ENCODE measurements at places on chromosomes 4 and X. TPM values are rescaled to one million over a fixed set of nuclear protein-coding genes. Genes with fewer than 3 reads are reported as not detected.

DNA sequence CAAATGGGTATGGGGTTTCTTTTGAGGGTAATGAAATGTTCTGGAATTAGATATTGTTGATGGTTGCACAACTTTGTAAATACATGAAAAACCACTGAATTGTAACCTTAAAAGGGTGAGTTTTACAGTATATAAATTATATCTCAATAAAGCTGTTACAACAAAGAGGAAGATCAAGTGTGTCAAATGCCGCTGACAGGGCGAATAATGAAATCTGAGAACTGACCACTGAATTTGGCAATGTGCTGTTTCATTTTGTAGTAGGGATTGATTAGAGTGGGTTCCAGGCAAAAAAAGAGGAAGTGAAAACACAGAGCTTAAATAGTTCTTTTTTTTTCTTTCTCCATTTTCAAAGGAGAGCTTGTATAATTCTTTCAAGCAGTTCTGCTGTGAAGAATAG is 161.1 kb upstream of the NAP1L5 start:
- H3K27me3 ChIP-seq = no peaks in the 10 kb centered on the region
- DNase-seq = no peak
- H3K27ac ChIP-seq = no peak overlapping the region
- no peak overlapping the region for H3K4me3 ChIP-seq
- H3K36me3 ChIP-seq = no peaks in the 10 kb centered on the region

- no peaks in the 10 kb centered on the region for H3K36me3 ChIP-seq
- no peaks in the 10 kb centered on the region for H3K27me3 ChIP-seq
Observed at GRCh38 chrX:141638550-141638949, 49.0 kb downstream of the SPANXA2 start.

S100P gene
- total RNA-seq = not detected

SHROOM3 gene
- 50.9 TPM for total RNA-seq

GRCh38 chr4:20640989-20641388 is 59.3 kb upstream of the PACRGL start:
- H3K36me3 ChIP-seq = no peaks in the 10 kb centered on the region
- H3K27ac ChIP-seq = no peak overlapping the region
- H3K27me3 ChIP-seq = no peaks in the 10 kb centered on the region
- H3K4me3 ChIP-seq = no peak overlapping the region

MXD4 gene
- total RNA-seq = 92.3 TPM

- no peak overlapping the region for H3K4me3 ChIP-seq
- no peaks in the 10 kb centered on the region for H3K27me3 ChIP-seq
- peaks cover 50% of the 10 kb centered on the region for H3K4me1 ChIP-seq
Observed at GRCh38 chr4:108884596-108884995, 121.7 kb upstream of the ETNPPL start.

CT55 gene
- total RNA-seq = not detected

ANOS1 gene
- total RNA-seq = 15.3 TPM

MND1 gene
- total RNA-seq = 1.0 TPM

HDX gene
- 8.9 TPM for total RNA-seq

ZCCHC18 gene
- 2.1 TPM for total RNA-seq

- H3K4me3 ChIP-seq = no peak overlapping the region
- no peaks in the 10 kb centered on the region for H3K4me1 ChIP-seq
- DNase-seq = no peak
- no peak overlapping the region for H3K27ac ChIP-seq
Observed at GRCh38 chrX:42385730-42386129, 392.2 kb downstream of the PPP1R2C start.

GRCh38 chr4:185222598-185222997 is 13.2 kb downstream of the SNX25 start:
- H3K27ac ChIP-seq = peak overlapping the region; percentile 35
- no peak overlapping the region for H3K4me3 ChIP-seq
- no peaks in the 10 kb centered on the region for H3K27me3 ChIP-seq
- peak; percentile 87 for DNase-seq
- no peaks in the 10 kb centered on the region for H3K36me3 ChIP-seq
- peaks cover 21% of the 10 kb centered on the region for H3K4me1 ChIP-seq

GRCh38 chr4:125433453-125433852 is 118.7 kb downstream of the FAT4 start:
- H3K4me1 ChIP-seq = peaks cover 3% of the 10 kb centered on the region
- no peaks in the 10 kb centered on the region for H3K27me3 ChIP-seq
- peak overlapping the region; percentile 31 for H3K27ac ChIP-seq
- H3K36me3 ChIP-seq = no peaks in the 10 kb centered on the region
- peak; percentile 94 for DNase-seq

GRCh38 chr4:68499021-68499420 is 51.8 kb downstream of the TMPRSS11E start:
- H3K27me3 ChIP-seq = no peaks in the 10 kb centered on the region
- H3K4me3 ChIP-seq = no peak overlapping the region
- no peaks in the 10 kb centered on the region for H3K4me1 ChIP-seq
- H3K36me3 ChIP-seq = no peaks in the 10 kb centered on the region
- DNase-seq = no peak

- no peak overlapping the region for H3K4me3 ChIP-seq
- H3K4me1 ChIP-seq = peaks cover 4% of the 10 kb centered on the region
- DNase-seq = peak; percentile 4
- no peaks in the 10 kb centered on the region for H3K27me3 ChIP-seq
- peaks cover 8% of the 10 kb centered on the region for H3K36me3 ChIP-seq
Observed at GRCh38 chr4:82467471-82467870, 37.1 kb downstream of the ENOPH1 start.

GRCh38 chr4:54924891-54925290 is 200.5 kb downstream of the KDR start:
- no peak overlapping the region for H3K4me3 ChIP-seq
- H3K4me1 ChIP-seq = peaks cover 8% of the 10 kb centered on the region
- no peaks in the 10 kb centered on the region for H3K27me3 ChIP-seq
- DNase-seq = no peak
- no peak overlapping the region for H3K27ac ChIP-seq

NLRP2B gene
- total RNA-seq = not detected

GRCh38 chrX:132714913-132715312 is 226.1 kb upstream of the MBNL3 start:
- H3K4me1 ChIP-seq = no peaks in the 10 kb centered on the region
- H3K4me3 ChIP-seq = no peak overlapping the region
- no peak for DNase-seq
- H3K36me3 ChIP-seq = no peaks in the 10 kb centered on the region
- no peaks in the 10 kb centered on the region for H3K27me3 ChIP-seq

GYG2 gene
- 16.3 TPM for total RNA-seq

- no peak overlapping the region for H3K4me3 ChIP-seq
- no peaks in the 10 kb centered on the region for H3K36me3 ChIP-seq
- H3K4me1 ChIP-seq = peaks cover 12% of the 10 kb centered on the region
- H3K27ac ChIP-seq = peak overlapping the region; percentile 56
- peak; percentile 61 for DNase-seq
Observed at GRCh38 chr4:85780664-85781063, 305.7 kb downstream of the ARHGAP24 start.

GRCh38 chr4:1384675-1385372 is 21.4 kb downstream of the NKX1-1 start:
- no peak overlapping the region for H3K4me3 ChIP-seq
- DNase-seq = no peak
- no peaks in the 10 kb centered on the region for H3K4me1 ChIP-seq
- no peaks in the 10 kb centered on the region for H3K27me3 ChIP-seq
- H3K36me3 ChIP-seq = no peaks in the 10 kb centered on the region

DNA sequence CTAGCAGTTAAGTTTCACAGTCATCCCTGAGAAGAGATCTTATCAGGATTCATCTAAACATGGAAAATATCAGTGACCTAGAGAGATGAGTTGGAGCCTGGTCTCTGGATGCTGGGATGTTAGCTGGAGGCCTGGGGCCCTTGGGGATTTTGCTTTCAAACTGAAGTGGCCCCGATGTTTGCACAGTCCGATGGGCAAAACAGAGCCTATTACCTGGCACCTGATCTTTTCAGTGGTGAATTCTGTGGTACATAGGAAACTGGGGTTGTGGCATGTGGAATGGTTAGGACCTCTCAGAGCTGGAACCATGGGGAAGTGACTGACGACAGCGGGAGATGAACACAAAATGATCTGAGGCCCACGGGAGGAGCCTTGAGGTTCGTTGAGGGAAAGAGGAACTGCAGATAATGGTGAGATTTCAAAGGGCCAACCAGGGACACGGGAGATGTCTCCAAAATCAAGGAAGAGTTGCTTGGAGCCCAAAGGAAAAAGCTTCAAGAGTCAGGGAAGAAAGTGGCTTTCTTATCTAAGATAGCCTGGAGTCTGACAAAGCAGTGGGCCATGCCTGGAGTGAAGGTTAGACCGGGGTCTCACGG is 17.8 kb upstream of the TENM3 start:
- H3K27ac ChIP-seq = no peak overlapping the region
- H3K4me1 ChIP-seq = peaks cover 3% of the 10 kb centered on the region
- DNase-seq = no peak
- H3K27me3 ChIP-seq = no peaks in the 10 kb centered on the region
- H3K4me3 ChIP-seq = no peak overlapping the region

DNA sequence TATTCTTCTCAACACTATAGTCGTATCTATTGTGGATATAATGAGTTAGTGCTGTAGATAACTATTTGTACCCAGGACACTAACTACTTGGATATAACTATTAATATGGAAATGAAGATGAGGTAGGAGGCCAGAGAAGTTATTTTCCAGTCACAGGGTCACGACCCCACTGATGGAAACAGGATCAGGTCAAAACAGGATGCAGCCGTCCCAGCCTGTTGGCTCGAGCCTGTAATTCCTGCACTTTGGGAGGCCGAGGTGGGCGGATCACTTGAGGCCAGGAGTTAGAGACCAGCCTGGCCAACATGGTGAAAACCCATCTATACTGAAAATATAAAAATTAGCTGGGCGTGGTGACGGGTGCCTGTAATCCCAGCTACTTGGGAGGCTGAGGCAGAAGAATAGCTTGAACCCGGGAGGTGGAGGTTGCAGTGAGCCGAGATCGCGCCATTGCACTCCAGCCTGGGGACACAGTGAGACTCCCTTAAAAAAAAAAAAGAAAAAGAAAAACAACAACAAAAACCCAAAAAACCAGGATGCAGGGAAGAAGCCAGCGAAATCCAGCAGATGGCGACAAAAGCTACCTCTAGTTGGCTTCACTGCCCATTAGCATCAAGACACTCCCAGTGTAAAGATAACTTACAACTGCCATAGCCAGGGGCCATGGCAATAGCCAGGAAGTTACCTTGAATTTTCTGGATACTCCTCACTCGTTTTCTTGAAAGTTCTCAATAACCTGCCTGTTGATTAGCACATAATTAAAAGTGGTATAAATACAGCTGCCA is 37.9 kb upstream of the NKAP start:
- H3K4me1 ChIP-seq = no peaks in the 10 kb centered on the region
- no peaks in the 10 kb centered on the region for H3K27me3 ChIP-seq
- H3K27ac ChIP-seq = no peak overlapping the region
- no peaks in the 10 kb centered on the region for H3K36me3 ChIP-seq
- H3K4me3 ChIP-seq = no peak overlapping the region

SYTL4 gene
- total RNA-seq = 3.3 TPM

FAM47C gene
- total RNA-seq = not detected

- no peaks in the 10 kb centered on the region for H3K36me3 ChIP-seq
- H3K27me3 ChIP-seq = no peaks in the 10 kb centered on the region
- H3K4me1 ChIP-seq = peaks cover 16% of the 10 kb centered on the region
Observed at GRCh38 chr4:183185018-183185417, 86.0 kb downstream of the WWC2 start.

- peak; percentile 73 for DNase-seq
- no peak overlapping the region for H3K4me3 ChIP-seq
- H3K4me1 ChIP-seq = no peaks in the 10 kb centered on the region
- H3K27me3 ChIP-seq = no peaks in the 10 kb centered on the region
- no peaks in the 10 kb centered on the region for H3K36me3 ChIP-seq
Observed at GRCh38 chr4:126757219-126757618, 875.5 kb upstream of the INTU start.

TREX2 gene
- total RNA-seq = 0.36 TPM
